ENCODE measurements at places on chromosomes 12 and 14.

DNA sequence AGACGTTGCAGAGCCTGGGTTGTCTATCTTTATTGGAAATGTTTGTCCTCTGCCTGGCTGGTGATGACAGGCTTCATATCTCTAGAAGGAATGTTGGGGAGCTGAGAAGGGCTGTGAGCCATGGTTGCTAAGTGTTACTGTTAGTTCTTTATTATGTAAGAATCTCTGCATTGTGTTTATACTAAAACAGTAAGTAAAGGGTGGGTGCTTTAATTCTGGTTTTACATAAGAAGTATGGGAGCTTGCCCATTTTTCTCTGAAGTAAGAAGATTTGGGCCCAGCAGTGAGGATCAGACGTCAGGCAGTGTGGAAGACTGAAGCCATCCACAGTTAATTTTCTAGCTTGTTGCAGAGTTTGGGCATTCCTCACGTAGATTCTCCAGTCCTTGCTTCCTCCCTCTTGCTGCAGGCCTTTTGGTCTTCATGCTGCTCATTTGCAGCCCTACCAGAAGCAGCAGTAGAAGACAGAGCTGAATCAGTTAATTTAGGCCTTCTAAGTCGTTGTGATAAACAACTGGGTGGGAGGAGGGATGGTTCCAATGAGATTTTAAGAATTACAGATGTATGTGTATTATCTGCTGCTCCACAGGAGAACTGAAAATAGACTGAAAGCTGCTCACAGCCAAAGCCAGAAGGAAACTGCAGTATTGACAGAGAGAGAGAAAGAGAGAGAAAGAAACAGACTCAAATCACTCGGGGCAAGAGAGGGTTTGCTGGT lies 21.4 kb downstream of the WNT5B start:
- no peak for DNase-seq

GRCh38 chr14:32938719-32939253 lies at the start of gene NPAS3:
NPAS3 (plus strand) TSS chr14:32938879.
- DNase-seq = no peak

- DNase-seq = no peak
Observed at GRCh38 chr14:91753501-91754128, 21.7 kb upstream of the CATSPERB start.

GRCh38 chr12:31650918-31651317 lies 8.6 kb upstream of the ETFBKMT start:
- no peak for DNase-seq

- DNase-seq = no peak
Observed at GRCh38 chr14:91409928-91410718, 7.5 kb downstream of the CCDC88C start.

Data from cortex of kidney (tissue), 1 donor.